Right ventricle myocardium inferior (tissue), 1 donor: ENCODE measurements at places on chromosomes 2 and 18.

DNA sequence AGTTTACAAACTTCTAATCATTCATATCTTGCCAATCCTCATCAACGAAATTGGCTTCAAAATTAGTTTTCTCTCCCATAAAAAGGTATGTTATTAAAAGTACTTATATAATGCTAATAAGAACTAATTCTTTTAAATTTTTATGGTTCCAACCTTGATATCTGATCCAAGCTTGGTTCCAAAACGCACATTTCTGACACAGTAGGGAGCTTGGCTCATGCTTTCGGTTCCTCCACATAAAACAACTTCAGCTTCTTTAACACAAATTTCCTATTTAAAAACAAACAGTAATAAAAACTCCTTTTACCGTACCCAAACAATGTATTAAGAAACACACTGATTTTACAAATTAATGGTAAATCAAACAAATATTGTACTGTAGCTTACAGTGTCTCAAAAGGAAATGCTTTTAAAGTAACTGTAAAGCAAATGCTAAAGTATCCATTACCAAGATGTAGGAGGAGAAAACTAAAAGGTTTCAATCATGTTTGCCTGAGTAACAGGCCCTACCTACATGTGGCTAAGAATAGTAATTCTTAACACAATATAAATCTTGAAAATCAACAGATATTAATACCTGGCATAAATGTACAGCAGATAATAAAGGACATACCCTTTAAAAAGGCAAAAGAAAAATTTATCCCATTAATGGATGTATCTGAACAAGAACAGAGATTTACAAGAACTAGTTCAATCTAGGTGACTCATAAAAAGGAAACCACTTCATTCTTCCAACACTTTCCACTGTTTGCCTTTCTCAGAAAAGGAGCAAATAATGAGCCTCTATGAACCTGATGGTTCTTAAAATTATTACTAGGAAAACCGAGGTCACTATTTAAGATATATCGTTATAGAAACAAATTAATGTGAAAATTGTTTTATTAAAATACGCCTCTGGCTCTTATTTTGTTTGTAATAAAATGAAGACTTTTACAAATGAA lies 17.5 kb downstream of the ACAA2 start:
- DNase-seq = no peak

GRCh38 chr2:227219312-227220105 lies 55.1 kb downstream of the COL4A3 start:
- no peak for DNase-seq

DNA sequence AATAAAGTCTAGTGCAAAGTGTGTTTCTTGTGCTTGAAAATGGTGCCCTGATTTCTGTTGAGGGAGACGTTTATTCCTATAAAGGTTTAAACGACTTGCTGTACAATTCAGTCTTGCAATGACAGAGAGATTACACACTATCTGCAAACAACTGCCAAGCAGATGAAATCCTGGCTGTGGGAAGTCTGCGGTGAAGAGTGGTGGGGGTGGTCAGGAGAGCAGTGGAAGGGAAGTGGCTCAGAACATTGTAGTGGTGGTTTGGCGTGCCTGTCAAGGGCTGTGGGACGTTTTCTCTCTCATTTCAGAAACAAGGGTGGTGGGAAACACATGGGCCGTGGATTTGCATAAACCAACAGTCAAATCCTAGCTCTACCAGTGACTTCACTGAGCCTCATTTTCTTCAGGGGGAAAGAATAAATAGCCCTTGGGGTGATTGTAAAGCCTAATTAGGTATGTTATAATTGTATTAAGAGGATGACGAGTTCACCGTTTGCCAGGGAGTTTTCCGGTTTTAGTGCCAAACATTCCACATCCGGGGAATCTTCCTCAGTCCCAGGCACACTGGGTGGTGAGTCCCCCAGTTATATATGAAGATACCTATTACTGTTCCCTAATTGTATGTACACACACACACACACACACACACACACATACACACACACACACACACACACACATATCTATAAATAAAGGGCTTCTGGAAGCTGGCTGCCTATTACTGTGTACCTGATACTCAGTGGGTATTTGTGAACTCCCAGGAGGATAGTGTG lies 115.0 kb downstream of the SPTBN1 start:
- no peak for DNase-seq

GRCh38 chr18:48354746-48355260 lies 54.4 kb downstream of the ZBTB7C start:
- no peak for DNase-seq

- DNase-seq = peak; percentile 80
Observed at GRCh38 chr2:43221124-43221762, 5.2 kb downstream of the ZFP36L2 start.

DNA sequence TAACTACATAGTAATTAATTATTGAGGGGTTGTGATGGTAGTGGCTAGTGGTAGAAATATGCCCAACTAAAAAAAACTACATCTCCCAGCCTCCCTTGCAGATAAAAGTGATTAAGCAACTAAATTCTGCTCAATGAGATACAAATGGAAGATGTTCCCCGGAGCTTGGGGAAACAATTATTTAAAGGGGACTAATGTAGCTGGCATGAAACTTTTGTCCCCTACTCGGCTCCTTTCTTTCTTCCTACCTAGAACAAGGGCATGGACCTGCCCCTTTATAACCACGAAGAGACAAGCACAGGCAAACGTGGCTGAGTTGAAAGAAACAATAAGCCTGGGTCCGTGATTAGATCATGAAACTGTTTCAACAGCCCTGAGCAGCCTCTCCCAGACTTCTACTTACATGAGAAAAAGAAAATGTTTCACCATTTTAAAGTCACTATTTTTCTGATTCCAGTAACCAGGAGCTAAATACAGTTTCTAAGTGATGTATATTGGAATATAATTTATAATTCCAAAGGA lies 236.9 kb downstream of the SCG2 start:
- DNase-seq = no peak

- no peak for DNase-seq
Observed at GRCh38 chr2:110770404-110770958, 38.1 kb downstream of the ACOXL start.

DNA sequence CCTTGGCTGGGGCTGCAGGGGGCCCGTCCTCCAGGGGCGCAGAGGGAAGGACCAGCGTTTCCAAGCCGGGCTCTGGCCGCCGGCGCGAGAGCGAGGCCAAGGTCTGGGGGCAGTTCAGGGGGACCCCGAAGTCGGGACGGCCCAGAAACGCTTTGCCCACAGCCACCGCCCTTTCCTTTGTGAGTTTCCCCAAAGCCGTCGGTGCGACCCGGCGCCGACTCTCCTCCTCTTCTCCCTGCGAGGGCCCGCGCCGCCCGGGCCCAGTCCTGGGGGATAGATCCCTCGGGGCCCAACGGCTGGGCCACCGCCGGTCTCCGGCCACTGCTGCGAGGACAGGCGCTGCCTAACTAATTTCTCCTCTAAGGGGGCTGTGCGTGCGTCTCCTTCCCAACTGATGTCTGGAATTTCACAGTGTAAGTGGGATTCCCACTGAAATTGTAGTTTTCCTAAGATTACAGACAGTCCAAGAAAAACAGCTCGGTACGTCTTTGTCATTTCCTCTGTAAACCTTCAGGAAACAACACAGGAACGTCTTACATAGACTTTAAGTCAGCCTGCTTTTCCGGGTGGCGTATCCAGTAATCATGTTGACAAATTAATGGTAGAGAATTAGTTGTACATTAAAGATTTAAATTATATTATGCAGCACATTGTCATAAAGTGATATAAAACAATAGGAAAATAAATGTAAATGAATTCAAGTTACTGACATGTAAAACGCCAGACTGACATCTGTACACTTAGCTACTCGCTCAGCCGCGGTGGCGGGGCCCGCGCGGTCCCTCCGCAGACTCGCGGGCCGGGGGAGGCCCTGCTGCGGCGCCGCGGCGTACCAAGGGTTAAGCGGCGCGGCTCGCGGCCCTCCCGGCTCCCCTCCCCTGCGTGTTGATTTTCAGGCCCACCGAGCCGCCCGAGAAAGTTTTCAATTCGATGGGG lies 139.4 kb upstream of the SIX3 start:
- DNase-seq = no peak

DNA sequence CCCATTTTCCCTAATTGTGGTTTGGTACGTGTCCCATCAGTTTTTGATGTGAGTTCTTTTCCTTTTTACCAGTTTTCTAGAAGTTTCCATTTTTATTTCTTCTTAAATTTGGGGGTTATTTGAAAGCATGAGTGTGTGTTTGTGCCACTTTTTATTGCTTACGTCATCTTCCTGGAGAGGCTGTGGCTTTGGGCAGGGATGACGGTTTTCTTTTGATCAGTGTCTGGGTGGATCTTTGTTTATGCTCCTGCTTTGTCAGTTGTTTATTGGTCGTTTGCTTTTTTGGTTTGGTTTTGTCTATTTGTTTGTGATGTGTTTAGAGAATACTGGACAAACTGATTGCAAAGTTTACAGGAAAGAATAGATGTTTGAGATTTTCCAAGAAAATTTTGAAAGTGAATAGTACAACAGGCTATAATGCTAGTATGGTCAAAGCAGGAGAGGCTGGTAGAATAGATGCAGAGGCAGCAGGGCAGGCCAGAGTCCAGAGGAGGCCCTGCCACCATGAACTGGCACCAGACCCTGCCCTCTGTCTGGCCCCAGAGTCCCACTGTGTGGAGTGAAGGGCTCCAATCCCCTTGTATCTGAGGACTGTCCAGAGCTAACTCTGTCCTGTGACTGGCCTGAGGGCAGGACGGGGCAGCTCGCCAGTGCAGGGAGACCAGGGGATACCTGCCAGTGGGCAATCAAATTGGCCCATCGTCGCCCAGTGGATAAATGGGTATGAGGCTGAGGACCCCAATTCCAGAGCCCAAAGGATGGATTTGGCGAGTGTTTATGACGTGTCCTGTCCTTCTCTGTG lies 23.4 kb upstream of the SNED1 start:
- DNase-seq = peak; percentile 27

- DNase-seq = no peak
Observed at GRCh38 chr2:174965992-174966744, 39.0 kb downstream of the CHN1 start.

DNA sequence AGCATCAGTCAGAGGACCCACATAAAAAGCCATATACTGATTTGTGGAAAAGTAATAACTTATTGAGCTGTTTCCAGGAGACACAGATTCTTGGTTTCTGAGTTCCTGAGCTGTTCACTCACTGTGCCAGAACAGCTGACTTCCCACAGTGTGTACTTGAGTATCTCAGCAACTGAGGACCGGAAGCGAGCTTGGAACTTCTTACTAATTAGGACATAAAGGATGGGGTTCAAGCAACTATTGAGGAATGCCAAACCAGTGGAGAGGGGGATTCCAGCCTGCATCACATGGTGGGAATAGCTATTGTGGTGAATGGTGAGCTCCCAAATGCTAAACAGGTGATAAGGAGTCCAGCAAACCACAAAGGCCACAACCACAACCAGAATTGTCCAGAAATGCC lies 16.4 kb downstream of the EEF1B2 start:
- no peak for DNase-seq

DNA sequence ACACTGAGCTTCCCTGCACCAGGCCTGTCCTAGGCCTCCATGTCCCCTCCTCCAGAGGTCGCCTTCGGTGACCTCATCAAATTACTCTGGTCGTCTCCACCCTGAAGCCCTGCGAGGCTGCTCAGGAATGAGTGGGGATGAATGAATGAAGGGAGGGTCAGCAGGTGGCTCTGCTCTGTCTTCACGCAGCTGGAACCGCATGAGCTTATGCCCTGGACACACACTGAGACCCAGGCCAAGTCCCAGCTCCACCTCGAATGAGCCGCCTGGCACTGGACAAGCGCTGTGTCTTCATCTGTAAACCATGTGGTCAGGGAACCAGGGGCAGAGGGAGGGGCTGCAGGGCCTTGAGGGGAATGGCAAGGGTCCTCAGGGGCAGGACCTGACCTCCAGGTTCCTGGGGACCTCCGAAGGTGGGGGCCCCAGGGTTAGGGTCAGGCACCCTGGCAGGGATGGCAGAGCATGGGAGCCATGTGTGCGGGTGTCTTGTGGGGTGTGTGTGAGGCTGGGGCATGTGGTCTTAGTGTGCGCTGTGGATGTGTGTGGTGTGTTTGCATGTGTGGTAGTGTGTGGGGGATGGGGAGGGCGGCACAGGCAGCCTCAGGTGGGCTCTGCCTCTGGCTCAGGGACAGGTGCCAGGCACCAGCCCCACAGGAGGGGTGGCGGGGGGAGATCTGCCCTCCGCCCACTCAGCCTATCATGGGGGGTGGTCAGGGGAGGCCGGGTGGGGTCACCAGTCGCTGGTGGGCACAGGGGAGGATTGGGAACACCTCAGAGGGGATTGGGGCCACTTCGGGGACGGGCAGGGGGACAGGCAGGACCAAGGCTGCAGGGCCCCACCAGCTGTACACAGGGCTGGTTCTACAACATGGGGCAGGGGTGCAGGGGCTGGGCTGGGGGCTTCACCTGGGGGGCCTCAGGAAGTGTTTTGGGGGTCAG lies 13.9 kb downstream of the ODC1 start:
- no peak for DNase-seq

- DNase-seq = no peak
Observed at GRCh38 chr18:32391126-32391525, 79.6 kb downstream of the GAREM1 start.

- DNase-seq = no peak
Observed at GRCh38 chr2:71064110-71064611, 4.3 kb upstream of the NAGK start.

- DNase-seq = no peak
Observed at GRCh38 chr18:7987284-7987976, 420.3 kb downstream of the PTPRM start.

- DNase-seq = no peak
Observed at GRCh38 chr2:172972005-172972619, 103.5 kb upstream of the MAP3K20 start.

DNA sequence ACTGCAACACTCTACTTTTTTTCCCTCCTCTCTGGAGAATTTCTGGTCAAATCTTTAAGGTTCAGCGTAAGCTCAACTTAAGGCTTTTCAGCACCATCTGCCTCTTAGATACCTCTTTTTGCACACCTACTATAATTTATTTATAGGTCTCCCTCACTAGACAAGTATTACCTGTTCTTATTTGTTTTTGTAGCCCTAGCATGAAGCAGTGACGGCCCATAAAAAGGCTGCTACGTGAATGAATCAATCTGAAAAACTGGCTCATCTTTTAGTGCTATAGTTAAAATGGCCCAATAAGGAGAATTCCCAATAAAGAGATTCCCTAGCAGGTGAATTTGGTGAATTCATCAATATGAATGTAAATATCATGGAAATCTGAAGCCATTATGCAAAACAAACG lies 6.5 kb downstream of the RNF149 start:
- no peak for DNase-seq

- no peak for DNase-seq
Observed at GRCh38 chr18:35163014-35163539, 77.8 kb upstream of the ZNF397 start.

DNA sequence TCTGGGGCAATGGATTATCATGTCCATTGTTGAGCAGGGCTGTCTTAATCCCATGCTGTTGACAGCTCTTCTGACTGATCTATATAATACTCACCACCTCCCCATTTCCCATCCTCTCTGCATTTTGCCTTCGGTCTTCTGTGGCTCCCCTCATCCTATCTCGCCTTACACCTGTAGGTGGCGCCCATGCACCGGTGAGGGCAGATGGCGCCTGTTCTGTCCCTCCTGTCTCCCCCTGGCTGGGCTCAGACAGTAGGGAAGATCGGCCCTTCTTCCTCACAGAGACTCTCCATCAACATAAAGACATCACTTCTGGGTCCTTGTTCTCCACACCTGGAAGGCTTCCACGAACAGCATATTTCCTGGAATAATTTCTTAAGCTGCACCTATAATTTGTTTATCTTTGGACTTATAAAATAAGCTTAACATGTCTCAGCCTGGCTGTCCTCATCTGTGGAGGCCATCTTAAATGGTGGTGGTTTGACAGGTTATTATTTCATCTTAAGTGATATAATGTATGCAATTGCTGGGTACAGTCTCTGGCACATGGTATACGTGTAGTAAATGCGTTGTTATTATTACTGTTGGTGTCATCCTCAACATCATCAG lies 10.9 kb upstream of the CDH20 start:
- peak; percentile 75 for DNase-seq
